ENCODE measurements at places on chromosomes 5 and 9.

- no peaks in the 10 kb centered on the region for H3K36me3 ChIP-seq
- H3K4me1 ChIP-seq, result no peaks in the 10 kb centered on the region
- H3K4me3 ChIP-seq, result no peak overlapping the region
- no peak for DNase-seq
Measured at GRCh38 chr9:101014566-101014965, 14.0 kb upstream of the PLPPR1 start.

DNA sequence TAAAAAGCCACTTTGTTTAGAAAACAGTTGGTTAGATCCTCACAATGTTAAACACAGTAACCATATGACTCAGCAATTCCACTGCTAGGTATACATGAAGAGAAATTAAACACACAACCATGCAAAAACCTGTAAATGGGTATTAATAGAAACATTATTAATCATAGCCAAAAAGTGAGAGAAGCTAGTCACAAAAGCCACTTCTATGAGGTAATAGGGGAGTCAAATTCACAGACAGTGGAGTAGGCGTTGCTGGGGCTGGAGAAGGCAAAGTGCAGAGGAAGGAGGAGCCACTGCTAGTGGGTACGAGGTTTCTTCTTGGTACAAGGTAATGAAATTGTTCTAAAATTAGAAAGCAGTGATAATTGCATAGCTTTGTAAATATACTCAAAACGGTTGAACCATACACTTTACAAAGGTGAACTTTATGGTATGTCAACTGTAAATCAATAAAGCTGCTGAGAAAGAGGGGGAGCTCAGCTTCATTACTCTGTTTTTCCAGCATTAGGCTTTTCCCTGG is 364.4 kb downstream of the GADD45G start:
- H3K4me1 ChIP-seq, result no peaks in the 10 kb centered on the region
- DNase-seq, result no peak
- H3K27me3 ChIP-seq, result peaks cover 1% of the 10 kb centered on the region
- H3K27ac ChIP-seq, result no peak overlapping the region
- H3K36me3 ChIP-seq, result no peaks in the 10 kb centered on the region
- H3K4me3 ChIP-seq, result no peak overlapping the region

GRCh38 chr9:98504298-98505282 is 204.1 kb downstream of the GABBR2 start:
- no peak for DNase-seq
- H3K4me3 ChIP-seq, result no peak overlapping the region
- H3K36me3 ChIP-seq, result no peaks in the 10 kb centered on the region
- peaks cover 40% of the 10 kb centered on the region for H3K4me1 ChIP-seq
- H3K27ac ChIP-seq, result peak overlapping the region; percentile 96
- H3K27me3 ChIP-seq, result peaks cover 5% of the 10 kb centered on the region

DNA sequence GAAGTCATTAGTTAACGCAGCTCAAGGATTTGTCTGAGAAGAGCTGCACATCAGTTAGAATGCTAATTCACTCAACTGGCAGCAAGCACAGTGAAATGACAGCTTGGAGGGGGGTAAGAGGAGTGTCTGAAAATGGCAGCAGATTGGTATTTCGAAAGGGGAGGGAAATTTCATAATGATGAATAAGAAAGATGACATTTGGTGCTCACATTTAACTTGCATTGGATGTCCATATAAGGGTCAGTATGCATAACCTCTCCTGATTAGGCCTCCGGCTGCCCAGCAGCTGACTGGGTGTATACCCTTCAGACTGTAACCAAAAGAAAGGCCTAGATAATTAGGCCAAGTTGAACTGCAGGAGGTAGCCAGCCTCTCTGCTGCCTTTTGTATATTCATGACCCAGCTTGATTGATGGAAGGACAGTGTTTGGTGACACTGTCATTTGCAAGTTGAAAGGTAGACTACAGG is 131.0 kb downstream of the PBX3 start:
- H3K27ac ChIP-seq, result peak overlapping the region; percentile 4
- H3K4me3 ChIP-seq, result no peak overlapping the region
- H3K27me3 ChIP-seq, result no peaks in the 10 kb centered on the region
- peaks cover 15% of the 10 kb centered on the region for H3K36me3 ChIP-seq
- DNase-seq, result no peak
- H3K4me1 ChIP-seq, result peaks cover 36% of the 10 kb centered on the region

GRCh38 chr5:95375591-95375990 is 15.6 kb upstream of the FAM81B start:
- H3K4me3 ChIP-seq, result no peak overlapping the region
- no peaks in the 10 kb centered on the region for H3K36me3 ChIP-seq
- no peak overlapping the region for H3K27ac ChIP-seq
- H3K27me3 ChIP-seq, result peaks cover 4% of the 10 kb centered on the region
- DNase-seq, result no peak
- no peaks in the 10 kb centered on the region for H3K4me1 ChIP-seq

DNA sequence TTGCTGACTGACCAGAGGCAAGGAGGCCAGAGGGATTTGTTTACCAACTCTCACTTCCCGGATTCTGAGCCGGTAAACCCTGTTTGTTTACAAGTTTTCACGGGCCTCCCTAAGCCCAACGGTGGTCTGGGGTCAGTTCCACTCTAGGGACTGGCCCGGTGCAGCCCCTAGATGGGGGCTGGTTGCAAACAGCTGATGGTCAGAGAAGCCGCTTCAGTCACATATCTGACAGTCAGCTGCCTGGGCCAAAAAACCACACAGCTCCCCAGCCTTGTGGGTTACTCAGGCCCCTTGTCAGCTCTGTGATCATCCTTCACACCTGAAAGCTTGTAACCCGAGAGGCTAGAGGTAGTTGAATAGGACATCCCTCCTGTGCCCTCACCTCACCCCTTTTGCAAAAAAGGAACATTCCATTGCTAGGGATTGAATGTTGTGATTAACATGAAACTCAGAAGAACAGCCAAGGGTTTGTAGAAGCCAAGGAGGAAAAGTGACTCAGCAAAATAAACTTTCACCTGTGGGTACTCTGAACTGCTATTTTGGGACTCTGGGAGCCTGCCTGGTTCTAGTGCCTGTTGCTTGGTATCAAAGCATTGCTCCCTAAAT is 40.4 kb downstream of the SAR1B start:
- no peaks in the 10 kb centered on the region for H3K36me3 ChIP-seq
- no peaks in the 10 kb centered on the region for H3K27me3 ChIP-seq
- H3K4me1 ChIP-seq, result peaks cover 13% of the 10 kb centered on the region
- peak; percentile 32 for DNase-seq
- H3K4me3 ChIP-seq, result no peak overlapping the region

DNA sequence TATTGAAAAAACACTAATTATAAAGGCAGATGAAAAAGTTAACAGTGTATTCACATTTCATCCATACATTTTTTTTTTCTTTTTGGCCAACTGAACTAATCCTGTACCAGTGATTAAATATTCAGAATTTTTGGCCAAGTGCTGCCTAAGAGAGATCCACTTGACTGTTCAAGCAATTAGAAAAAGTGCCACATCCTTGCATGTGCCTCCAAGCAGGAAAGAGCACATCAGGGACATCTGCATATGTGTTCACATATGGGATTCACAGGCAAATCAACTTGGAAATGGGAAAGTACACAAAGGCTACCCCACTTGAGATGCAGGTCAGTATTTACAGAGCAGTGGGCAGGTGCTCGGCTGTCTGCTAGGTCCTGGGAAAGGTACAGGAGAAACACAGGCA is 163.3 kb upstream of the LHFPL2 start:
- H3K27me3 ChIP-seq, result no peaks in the 10 kb centered on the region
- no peak overlapping the region for H3K4me3 ChIP-seq
- no peak for DNase-seq
- H3K36me3 ChIP-seq, result peaks cover 7% of the 10 kb centered on the region
- H3K4me1 ChIP-seq, result peaks cover 65% of the 10 kb centered on the region

GRCh38 chr9:76897804-76898525 is 7.9 kb downstream of the PRUNE2 start:
- no peak overlapping the region for H3K4me3 ChIP-seq
- peaks cover 28% of the 10 kb centered on the region for H3K27me3 ChIP-seq
- no peaks in the 10 kb centered on the region for H3K4me1 ChIP-seq
- no peaks in the 10 kb centered on the region for H3K36me3 ChIP-seq
- DNase-seq, result no peak
- H3K27ac ChIP-seq, result no peak overlapping the region

DNA sequence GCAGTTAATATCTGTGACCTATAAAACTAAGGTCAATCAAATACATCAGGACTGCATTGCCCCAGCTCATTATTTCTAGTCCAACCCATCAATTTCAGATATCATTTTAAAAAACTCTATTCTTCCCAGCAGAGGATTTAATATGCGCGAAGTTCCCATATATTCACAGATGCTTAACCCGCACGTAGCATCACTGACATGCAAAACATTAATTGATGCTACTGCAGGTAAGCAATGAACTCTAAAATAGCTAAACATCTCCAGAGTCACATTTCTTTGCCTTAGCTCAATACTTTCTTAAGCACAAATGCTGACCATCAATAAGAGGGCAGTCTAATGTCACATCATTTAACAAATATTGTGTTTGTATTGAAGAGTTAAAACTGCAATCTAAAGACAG is 586.6 kb upstream of the CDH18 start:
- H3K4me1 ChIP-seq, result no peaks in the 10 kb centered on the region
- DNase-seq, result no peak

DNA sequence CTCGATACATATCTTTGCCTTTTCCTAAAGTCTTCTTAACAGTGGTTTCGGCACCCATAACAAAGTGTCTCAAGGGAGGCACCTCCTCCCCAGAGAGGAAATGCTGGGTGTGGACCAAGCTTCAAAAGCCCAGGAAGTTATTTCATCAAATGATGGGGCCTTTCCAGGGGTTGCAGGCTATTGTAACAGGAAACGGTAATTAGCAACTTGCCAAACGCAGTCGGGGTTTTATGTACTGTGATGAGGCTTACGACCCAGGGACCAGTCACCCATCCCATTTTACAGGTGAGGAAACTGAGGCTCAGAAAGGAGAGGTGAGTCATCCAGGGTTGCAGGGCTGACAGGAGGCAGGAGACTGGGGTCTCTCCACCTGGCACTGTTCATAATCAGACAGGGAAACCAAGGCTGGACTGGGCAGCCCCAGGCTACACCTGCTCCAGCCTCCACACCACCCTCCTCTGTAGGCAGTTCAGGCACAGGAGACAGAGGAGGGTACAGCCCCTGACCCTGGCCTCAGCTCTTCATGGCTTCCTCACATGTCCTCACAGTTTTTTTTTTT is 30.0 kb upstream of the SUSD3 start:
- H3K27ac ChIP-seq, result no peak overlapping the region
- H3K27me3 ChIP-seq, result peaks cover 19% of the 10 kb centered on the region
- no peak overlapping the region for H3K4me3 ChIP-seq
- H3K4me1 ChIP-seq, result no peaks in the 10 kb centered on the region
- no peak for DNase-seq
- H3K36me3 ChIP-seq, result no peaks in the 10 kb centered on the region

GRCh38 chr5:143025971-143026370 is 255.8 kb downstream of the ARHGAP26 start:
- no peaks in the 10 kb centered on the region for H3K27me3 ChIP-seq
- no peak for DNase-seq
- no peak overlapping the region for H3K4me3 ChIP-seq
- peaks cover 1% of the 10 kb centered on the region for H3K36me3 ChIP-seq
- no peak overlapping the region for H3K27ac ChIP-seq

- H3K27ac ChIP-seq, result no peak overlapping the region
- H3K27me3 ChIP-seq, result no peaks in the 10 kb centered on the region
- peaks cover 8% of the 10 kb centered on the region for H3K36me3 ChIP-seq
- peaks cover 16% of the 10 kb centered on the region for H3K4me1 ChIP-seq
- no peak for DNase-seq
Measured at GRCh38 chr5:120014535-120014934, 385.2 kb downstream of the FAM170A start.

DNA sequence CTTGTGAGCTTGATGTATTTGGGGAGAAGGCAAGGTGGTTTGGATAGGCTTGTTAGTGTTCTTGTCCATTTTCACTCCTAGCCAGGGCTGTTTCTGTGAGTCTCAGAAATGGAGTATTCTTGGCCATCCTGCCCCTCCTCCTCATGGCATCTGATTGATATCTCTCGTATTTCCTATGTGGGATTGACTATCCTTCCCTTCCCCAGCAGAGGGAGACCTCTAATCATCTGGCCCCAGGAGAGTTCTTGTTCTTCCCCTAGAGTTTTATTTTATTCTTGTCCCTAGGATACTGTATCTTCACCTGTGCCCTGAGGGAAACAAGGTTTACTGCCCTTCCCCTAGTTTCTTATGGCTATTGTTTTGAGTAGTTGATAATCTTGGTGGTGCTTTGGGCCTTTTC is 114.4 kb downstream of the VPS13A start:
- H3K36me3 ChIP-seq, result peaks cover 15% of the 10 kb centered on the region
- peaks cover 1% of the 10 kb centered on the region for H3K27me3 ChIP-seq
- H3K4me1 ChIP-seq, result peaks cover 25% of the 10 kb centered on the region

DNA sequence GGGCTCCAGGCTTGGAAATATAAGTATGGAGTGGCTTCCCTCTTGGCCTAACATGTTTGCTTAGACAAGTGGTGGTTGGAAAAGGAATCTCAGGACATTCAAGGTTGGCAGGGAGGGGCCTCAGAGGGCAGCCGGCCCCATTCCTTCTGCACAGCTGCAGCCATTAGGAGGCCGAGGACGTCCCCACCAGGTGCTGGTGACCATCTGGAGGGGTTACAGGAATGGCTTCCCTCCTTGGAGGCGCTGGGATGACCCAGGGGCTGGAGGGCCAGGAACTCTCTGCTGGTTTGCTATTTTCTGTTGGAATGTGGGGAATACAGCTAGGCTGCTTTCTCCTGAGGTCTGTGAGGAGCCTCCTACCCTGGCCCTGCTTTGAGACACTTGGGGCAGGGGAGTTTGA is 18.5 kb downstream of the STC2 start:
- H3K27me3 ChIP-seq, result no peaks in the 10 kb centered on the region
- no peak overlapping the region for H3K27ac ChIP-seq
- no peak overlapping the region for H3K4me3 ChIP-seq
- H3K4me1 ChIP-seq, result peaks cover 21% of the 10 kb centered on the region

- H3K4me1 ChIP-seq, result peaks cover 25% of the 10 kb centered on the region
- no peaks in the 10 kb centered on the region for H3K36me3 ChIP-seq
- no peak overlapping the region for H3K27ac ChIP-seq
- peaks cover 4% of the 10 kb centered on the region for H3K27me3 ChIP-seq
- no peak overlapping the region for H3K4me3 ChIP-seq
Measured at GRCh38 chr5:142998316-142999020, 228.3 kb downstream of the ARHGAP26 start.

Data from HFFc6 (cell line).